ENCODE measurements at places on chromosomes 6 and 20.

DNA sequence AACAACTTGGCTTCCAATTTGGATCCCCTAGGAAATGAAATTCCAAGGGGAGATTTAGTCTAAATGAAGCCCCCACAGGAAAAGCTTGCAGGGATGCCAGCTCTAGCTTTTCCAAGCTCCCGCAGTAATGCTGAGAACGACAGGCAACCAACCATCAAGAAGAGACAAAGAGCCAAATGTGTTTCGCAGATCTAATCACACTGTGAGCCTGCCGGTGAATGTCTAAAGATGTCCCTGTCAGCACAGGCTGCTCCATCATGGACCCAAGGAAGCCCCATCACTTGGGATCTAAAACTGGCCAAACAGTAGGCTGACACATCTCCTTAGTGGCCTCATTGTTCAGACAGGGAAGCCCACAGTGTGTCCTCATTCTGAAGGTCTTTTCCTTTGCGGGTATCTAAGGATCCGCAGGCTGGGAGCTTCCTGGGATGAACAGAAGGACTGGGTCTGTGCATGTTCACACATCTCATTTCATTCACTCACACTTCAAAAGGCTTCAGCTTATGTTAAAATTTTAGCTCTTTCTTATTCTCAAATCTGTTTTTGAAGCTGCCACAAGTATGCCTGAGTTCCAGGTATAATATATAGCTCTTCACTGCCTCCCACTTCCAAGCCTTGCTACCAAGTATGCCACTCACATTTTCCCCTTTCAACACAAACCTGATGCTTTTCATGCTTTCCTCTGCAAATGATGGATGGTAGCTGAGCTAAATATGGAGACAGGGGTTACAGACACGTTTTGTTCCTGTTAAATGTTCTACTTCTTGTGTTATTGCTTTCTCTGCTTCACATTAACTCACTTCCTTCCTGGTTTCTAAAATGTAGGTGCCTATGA lies 229.8 kb downstream of the HIVEP2 start:
- no peak for DNase-seq

- DNase-seq, result no peak
Measured at GRCh38 chr6:74519163-74519562, 686.7 kb downstream of the COL12A1 start.

DNA sequence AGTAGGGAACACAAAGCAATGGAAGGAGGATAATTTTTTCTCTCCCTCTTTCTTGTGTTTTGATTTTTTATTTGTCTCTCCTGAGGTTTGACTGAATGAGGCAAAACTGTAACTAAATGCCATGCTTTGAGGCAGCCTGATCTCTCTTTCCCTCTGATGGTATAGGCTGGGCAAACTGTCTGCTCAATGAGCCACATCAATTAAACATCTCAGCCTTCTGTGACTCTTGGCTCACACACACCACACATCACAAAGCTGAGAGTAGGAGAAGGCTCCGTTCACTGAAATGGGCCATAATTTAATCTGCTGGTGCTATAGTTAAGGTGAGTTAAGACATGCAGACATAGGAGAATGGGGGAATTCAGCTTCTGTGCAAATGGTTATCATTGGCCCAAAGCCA lies 28.1 kb upstream of the SCGN start:
- DNase-seq, result no peak

DNA sequence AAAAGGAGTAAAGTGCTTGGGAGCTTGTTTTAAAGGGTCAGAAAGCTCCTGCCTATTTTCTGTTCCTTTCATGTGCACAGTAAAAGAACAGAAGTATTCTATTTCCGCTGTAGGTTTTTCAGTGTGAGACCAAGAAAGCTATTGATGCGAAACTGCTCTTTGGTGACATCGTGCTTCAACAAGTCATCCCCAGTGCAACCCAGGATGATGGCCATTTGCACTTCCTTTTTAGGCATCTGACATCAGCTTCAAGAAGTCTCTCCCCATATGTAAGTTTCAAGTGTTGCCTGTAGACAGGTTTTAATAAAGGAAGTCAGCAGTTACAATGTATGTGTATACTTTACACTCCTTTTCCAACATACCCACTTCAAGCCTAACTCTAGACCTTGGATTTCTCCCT lies 131.6 kb downstream of the RFX6 start:
- DNase-seq, result no peak

DNA sequence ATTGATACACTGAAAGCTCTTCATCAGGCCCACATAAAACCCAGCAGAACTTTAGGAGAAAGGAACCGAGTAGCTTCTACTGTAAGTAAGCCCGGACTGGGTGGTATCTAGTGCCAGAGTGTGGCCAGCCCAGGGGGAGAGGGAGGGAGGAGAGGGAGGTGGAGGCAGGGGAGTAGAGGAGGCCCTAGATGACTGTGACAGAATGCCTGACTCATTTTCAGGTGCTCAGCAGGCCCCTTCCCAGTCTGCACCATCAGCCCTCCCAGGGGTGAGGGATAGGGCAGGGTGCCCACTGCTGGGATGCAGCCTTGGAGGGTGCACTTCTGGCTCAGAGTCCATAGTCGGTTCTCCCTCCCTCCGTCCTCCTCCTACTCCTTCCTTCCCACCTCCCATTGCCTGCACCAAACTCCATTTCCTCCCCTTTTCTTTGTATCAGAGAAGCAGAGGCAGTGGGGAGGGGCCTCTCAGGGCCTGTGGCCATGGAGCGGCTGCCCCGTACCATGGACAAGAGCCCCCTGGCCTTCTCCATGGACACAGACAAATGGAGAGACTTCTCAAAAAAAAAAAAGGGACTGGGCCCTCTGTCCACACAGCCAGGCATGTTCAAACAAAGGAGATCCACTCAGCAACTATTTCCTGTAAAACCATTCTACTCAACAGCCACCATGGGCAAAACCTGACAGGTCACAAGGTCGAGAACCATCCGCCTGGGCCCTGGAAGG lies 184.9 kb upstream of the SNX9 start:
- no peak for DNase-seq

GRCh38 chr6:110990840-110991576 lies 9.2 kb downstream of the RPF2 start:
- DNase-seq, result no peak

GRCh38 chr6:141467881-141468280 lies 664.8 kb upstream of the GJE1 start:
- no peak for DNase-seq

- DNase-seq, result no peak
Measured at GRCh38 chr20:35042268-35042667, 50.3 kb downstream of the TRPC4AP start.

- no peak for DNase-seq
Measured at GRCh38 chr6:21885111-21885510, 291.6 kb downstream of the SOX4 start.

- DNase-seq, result no peak
Measured at GRCh38 chr6:26404546-26404945, 2.5 kb downstream of the BTN3A1 start.

DNA sequence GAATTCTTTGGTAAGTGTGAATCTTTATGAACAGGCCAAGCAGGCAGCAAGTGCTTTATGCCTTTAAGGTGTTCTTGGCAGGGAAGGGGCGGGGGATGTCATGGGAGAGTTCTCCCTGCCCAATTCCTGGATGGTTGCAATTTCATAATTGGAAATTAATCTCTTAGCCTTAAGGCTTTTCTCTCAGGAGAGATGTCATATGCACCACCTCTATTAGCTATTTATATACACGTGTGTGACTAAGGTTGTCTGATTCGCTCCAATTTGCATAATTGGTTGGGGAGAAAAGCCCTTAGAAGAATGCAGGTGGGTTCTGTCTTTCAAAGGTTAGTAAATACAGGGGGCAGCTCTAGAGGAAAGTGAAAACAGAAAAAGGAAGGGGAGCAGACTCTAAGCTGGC lies 5.2 kb upstream of the ENPP5 start:
- no peak for DNase-seq

- no peak for DNase-seq
Measured at GRCh38 chr6:62683063-62683462, 397.0 kb upstream of the KHDRBS2 start.

DNA sequence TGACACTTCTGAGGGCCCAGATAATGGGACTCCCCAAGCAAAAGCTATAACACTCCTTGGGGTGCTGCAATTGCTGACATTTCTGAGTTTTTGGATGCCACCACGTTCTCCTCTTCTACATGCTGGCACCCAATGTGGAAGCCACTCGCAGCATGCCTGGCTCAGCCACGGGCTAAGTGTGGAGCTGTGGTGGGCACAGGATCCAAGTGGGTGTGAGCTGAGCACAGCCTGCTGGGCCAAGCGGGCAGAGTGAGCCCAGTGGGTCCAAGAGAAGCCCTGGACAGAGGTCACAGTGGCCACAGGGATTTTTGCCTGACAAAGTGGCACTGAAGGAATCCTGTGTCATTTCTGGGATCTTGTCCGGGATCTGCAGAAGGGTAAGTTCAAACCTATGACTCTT lies 213.2 kb downstream of the C6orf118 start:
- DNase-seq, result no peak

- no peak for DNase-seq
Measured at GRCh38 chr6:119511024-119511423, 161.5 kb upstream of the MAN1A1 start.

DNA sequence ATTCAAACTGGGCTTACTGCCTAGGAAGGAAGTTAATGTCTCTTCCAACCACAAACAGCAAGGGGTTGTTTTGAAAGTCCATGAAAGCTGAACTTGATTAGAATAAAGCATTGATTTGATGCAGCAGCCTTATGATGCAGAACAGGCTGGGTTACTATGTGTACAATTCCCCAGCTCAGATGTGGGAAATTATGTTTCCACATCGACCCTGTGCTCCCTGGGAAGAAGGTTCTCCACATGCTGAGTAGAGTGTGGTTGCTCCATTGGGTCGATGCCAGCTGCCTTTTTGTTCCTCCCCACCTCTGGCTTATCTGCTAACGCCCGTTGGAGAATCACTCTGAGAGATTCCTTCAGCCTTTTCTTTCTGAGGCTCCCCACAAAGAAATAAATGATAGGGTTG lies 1.2 kb downstream of the MAS1L start:
- no peak for DNase-seq

GRCh38 chr6:7727086-7727945 lies 1.4 kb downstream of the BMP6 start:
- no peak for DNase-seq

GRCh38 chr6:16430391-16431089 lies 192.2 kb downstream of the GMPR start:
- DNase-seq, result no peak

DNA sequence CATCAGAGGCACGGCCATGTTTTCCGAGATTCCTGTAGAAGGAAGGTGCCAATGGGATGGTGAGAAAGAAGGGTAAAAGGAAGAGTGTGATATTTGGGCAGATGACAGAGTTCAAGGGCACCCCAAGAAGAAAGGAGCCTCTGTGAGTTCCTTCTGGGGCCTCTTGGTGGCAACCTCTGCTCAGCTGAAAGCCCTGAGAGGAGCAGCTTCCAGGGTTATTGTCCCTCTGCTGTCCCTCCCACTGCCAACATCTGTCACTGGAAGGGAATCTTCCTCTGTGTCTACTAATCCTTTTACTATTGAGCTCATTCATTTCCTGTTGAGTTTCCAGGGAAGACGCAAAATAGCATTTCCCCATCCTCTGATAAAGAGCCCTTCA lies 40.0 kb upstream of the KCNK16 start:
- DNase-seq, result no peak

GRCh38 chr6:11744753-11745152 lies 33.9 kb downstream of the ADTRP start:
- no peak for DNase-seq

- no peak for DNase-seq
Measured at GRCh38 chr20:45510242-45510862, 5.1 kb downstream of the SPINT3 start.

DNA sequence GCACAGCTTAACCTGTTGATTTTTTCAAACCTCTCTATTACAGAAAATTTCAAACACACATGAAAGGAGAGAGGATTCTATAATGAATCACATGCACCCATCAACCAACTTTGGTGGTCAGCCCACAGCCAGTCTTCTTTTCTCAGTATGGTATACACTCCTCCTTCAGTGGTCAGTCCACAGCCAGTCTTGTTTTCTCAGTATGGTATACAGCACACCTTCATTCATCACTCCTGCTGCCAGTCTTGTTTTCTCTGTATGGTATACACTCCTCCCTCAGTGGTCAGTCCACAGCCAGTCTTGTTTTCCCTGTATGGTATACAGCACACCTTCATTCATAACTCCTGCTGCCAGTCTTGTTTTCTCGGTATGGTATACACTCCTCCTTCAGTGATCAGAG lies 67.8 kb downstream of the SYNDIG1 start:
- DNase-seq, result no peak

GRCh38 chr6:44662461-44663121 lies 275.1 kb downstream of the CDC5L start:
- no peak for DNase-seq

- no peak for DNase-seq
Measured at GRCh38 chr20:57666834-57667157, 43.0 kb downstream of the PMEPA1 start.
